ENCODE measurements at places on chromosomes 12 and 14. TPM values are rescaled to one million over a fixed set of nuclear protein-coding genes. Genes with fewer than 3 reads are reported as not detected.

ETFBKMT gene
- total RNA-seq = 5.8 TPM

TSHR gene
- total RNA-seq = not detected

RNASE1 gene
- 178 TPM for total RNA-seq

BCL2L2 gene
- total RNA-seq = 33.3 TPM

RNASE3 gene
- not detected for total RNA-seq

HCAR1 gene
- total RNA-seq = not detected

FGF23 gene
- 0.11 TPM for total RNA-seq

C12orf57 gene
- total RNA-seq = 163 TPM

OVCH1 gene
- total RNA-seq = not detected

DCN gene
- 286 TPM for total RNA-seq

DENR gene
- 23.1 TPM for total RNA-seq

OTOGL gene
- total RNA-seq = 0.23 TPM

CLEC14A gene
- total RNA-seq = 37.9 TPM

Data from heart right ventricle (tissue), 16 donors.